A549 treated with CORT108297 at 1 μM for 4 hours (cell line): ENCODE measurements at places on chromosomes 3 and 15. TPM values are rescaled to one million over a fixed set of nuclear protein-coding genes. Genes with fewer than 3 reads are reported as not detected.

CCDC33 gene
- 4.0 to 8.0 TPM (median 7.2 TPM) in 5 replicates for total RNA-seq

APBA2 gene
- 17.1 to 21.3 TPM (median 18.9 TPM) in 5 replicates for total RNA-seq

CHRNA5 gene
- 32.6 to 37.8 TPM (median 34.6 TPM) in 5 replicates for total RNA-seq

CCR8 gene
- not detected in 5 replicates for total RNA-seq

FETUB gene
- 0.10 to 0.25 TPM (median 0.16 TPM) in 4 of 5 replicates, not detected in the other for total RNA-seq

MYZAP gene
- 0.69 to 1.2 TPM (median 0.93 TPM) in 5 replicates for total RNA-seq

FEZF2 gene
- not detected in 5 replicates for total RNA-seq

VPS8 gene
- total RNA-seq: 9.0 to 11.0 TPM (median 9.7 TPM) in 5 replicates

KIF9 gene
- total RNA-seq: 18.4 to 23.4 TPM (median 20.7 TPM) in 5 replicates

SQOR gene
- total RNA-seq: 70.1 to 75.4 TPM (median 73.4 TPM) in 5 replicates

NUP210 gene
- total RNA-seq: 29.5 to 42.6 TPM (median 40.7 TPM) in 5 replicates

TGM4 gene
- total RNA-seq: 0.03 to 0.10 TPM (median 0.04 TPM) in 5 replicates

LYZL4 gene
- total RNA-seq: not detected in 5 replicates

COL6A6 gene
- total RNA-seq: not detected in 5 replicates

ARHGEF26 gene
- total RNA-seq: 5.6 to 6.7 TPM (median 6.1 TPM) in 5 replicates

SLC9A9 gene
- 0.18 to 0.29 TPM (median 0.25 TPM) in 5 replicates for total RNA-seq

GLDN gene
- 0.02 to 0.07 TPM (median 0.03 TPM) in 3 of 5 replicates, not detected in the others for total RNA-seq

HYAL1 gene
- 0.37 to 0.52 TPM (median 0.44 TPM) in 5 replicates for total RNA-seq

ZNF80 gene
- total RNA-seq: not detected in 5 replicates

DPPA2 gene
- total RNA-seq: not detected in 5 replicates

OSBPL10 gene
- total RNA-seq: 13.0 to 21.0 TPM (median 17.5 TPM) in 5 replicates

U2SURP gene
- total RNA-seq: 70.4 to 115 TPM (median 84.6 TPM) in 5 replicates

GLT8D1 gene
- 33.4 to 43.7 TPM (median 38.6 TPM) in 5 replicates for total RNA-seq

GOLGA6A gene
- total RNA-seq: 0.05 to 0.10 TPM (median 0.06 TPM) in 4 of 5 replicates, not detected in the other

RPUSD2 gene
- total RNA-seq: 11.1 to 17.0 TPM (median 15.5 TPM) in 5 replicates

ACTC1 gene
- 0.13 to 0.38 TPM (median 0.24 TPM) in 5 replicates for total RNA-seq

KCTD6 gene
- total RNA-seq: 6.8 to 9.1 TPM (median 8.4 TPM) in 5 replicates

MYO5C gene
- 4.5 to 6.5 TPM (median 5.4 TPM) in 5 replicates for total RNA-seq

MEIS2 gene
- total RNA-seq: 7.2 to 9.3 TPM (median 8.9 TPM) in 5 replicates

MESP2 gene
- total RNA-seq: 0.10 to 0.81 TPM (median 0.47 TPM) in 5 replicates

SLC7A14 gene
- total RNA-seq: not detected in 5 replicates

SHF gene
- 0.66 to 0.80 TPM (median 0.74 TPM) in 5 replicates for total RNA-seq

HES1 gene
- total RNA-seq: 11.4 to 14.5 TPM (median 12.6 TPM) in 5 replicates

CKMT1B gene
- total RNA-seq: 3.1 to 4.2 TPM (median 3.8 TPM) in 5 replicates

CISH gene
- 0.51 to 0.66 TPM (median 0.58 TPM) in 5 replicates for total RNA-seq

GATM gene
- 2.0 to 2.3 TPM (median 2.1 TPM) in 5 replicates for total RNA-seq

HYAL3 gene
- total RNA-seq: 7.0 to 9.6 TPM (median 8.9 TPM) in 5 replicates

NANOGP8 gene
- total RNA-seq: not detected in 5 replicates

PRSS50 gene
- not detected in 5 replicates for total RNA-seq

SAMD7 gene
- not detected in 5 replicates for total RNA-seq

KIF7 gene
- total RNA-seq: 3.5 to 5.1 TPM (median 4.4 TPM) in 5 replicates

BFSP2 gene
- total RNA-seq: not detected in 5 replicates

ZBED2 gene
- 0.15 to 0.43 TPM (median 0.32 TPM) in 5 replicates for total RNA-seq

TRIM42 gene
- not detected in 5 replicates for total RNA-seq

PEX5L gene
- total RNA-seq: not detected in 5 replicates

SPRED1 gene
- 7.3 to 9.5 TPM (median 8.6 TPM) in 5 replicates for total RNA-seq

EEF1AKMT4 gene
- 9.9 to 14.1 TPM (median 12.6 TPM) in 5 replicates for total RNA-seq

EID1 gene
- 98.8 to 141 TPM (median 109 TPM) in 5 replicates for total RNA-seq

GOLGA8M gene
- not detected in 5 replicates for total RNA-seq

GNB4 gene
- 9.4 to 15.6 TPM (median 11.5 TPM) in 5 replicates for total RNA-seq
